ENCODE measurements at places on chromosomes 5 and 9.
A peak's percentile ranks its signal among the peaks of the same experiment; 100 is the strongest.

- no peak for DNase-seq
These were observed 152.9 kb downstream of the FRMD3 start for GRCh38 chr9:83385317-83385716.

GRCh38 chr9:31168161-31168560, 1216.3 kb upstream of the ACO1 start:
- DNase-seq: no peak

DNA sequence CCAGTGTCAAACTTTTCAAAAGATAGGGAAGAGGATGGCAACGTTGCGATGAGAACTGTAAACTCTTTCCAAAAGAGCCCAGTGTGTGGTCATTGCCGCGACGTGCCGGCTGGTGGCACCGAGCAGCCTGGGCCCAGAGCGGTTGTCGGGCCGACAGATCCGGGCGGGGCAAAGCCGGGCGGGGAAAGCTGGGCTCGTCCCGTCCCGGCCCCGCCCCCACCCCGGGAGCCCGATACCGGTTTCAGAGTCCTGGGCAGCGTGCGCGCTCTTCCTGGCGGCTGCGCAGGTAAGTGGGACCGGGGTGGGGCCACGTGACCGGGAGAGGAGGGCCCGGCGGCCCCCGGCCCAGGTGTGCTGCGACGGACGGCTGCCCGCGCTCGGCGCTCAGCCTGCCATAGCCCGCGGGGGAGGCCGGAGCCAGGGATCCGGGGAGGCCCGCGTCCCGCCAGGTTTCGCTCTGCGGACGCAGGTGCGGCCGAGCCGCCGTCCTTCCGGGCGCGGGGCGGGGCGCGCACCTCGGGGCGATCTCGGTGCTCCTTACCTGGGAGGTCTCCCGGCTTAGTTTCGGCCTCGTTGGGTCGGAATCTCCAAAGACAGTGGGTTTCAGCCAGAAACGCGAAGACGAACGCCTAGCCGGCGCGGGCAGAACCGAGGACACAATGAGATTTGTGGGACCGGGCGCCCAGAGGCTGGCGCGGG, at the start of gene MARVELD2:
Gene MARVELD2 (plus strand): TSS at position 232 of the 699 bp plus-strand sequence. CDS start 4,270 bp downstream, outside the sequence.
- DNase-seq: peak; percentile 63

DNA sequence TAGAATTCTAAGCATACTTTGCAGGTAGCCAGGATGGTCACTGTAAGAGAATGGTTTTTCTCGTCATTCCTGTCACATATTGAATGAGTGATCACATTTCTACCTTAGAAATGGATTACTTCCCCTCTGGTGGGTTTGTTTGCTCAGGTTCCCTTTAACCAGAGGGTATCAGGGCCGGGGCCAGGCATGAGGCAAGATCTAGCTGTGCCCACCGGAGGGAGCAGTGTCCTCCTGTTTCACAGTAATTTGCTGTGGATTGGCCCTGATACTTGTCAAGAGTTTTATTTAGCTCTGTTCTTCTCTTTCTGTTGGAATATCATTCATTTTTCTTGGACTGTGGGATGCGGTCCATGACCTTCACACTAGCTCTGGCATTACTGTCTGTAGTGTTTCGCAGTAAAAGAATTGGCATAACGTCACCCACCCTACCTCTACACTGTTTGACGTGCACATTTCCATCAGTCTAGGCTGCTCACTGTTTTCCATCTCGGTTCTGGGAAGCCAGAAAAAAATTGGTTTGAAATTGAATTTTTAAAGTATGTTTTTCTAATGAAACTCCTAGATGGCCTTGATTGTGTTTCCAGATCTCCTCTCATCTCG, 42.4 kb upstream of the ZBED3 start:
- DNase-seq: peak; percentile 51

DNA sequence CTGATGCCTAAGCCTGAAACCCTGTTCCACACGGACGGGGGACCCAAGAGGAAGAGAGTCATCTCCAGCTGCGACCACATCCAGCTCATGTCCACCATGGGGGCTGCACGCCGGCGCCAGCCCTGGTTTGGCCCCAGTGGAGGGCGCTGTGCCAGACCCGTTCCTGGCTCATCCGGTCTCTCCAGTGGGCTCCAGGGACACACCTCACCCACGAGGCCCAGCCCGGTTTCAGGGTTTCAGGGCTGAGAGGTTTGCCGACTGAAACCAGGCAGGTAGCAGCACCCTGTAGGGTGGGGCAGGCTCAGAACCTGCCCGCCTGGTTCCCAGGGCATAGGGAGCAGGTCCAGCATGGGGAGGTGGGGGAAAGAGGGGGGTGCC, 71.4 kb upstream of the STXBP1 start:
- no peak for DNase-seq

DNA sequence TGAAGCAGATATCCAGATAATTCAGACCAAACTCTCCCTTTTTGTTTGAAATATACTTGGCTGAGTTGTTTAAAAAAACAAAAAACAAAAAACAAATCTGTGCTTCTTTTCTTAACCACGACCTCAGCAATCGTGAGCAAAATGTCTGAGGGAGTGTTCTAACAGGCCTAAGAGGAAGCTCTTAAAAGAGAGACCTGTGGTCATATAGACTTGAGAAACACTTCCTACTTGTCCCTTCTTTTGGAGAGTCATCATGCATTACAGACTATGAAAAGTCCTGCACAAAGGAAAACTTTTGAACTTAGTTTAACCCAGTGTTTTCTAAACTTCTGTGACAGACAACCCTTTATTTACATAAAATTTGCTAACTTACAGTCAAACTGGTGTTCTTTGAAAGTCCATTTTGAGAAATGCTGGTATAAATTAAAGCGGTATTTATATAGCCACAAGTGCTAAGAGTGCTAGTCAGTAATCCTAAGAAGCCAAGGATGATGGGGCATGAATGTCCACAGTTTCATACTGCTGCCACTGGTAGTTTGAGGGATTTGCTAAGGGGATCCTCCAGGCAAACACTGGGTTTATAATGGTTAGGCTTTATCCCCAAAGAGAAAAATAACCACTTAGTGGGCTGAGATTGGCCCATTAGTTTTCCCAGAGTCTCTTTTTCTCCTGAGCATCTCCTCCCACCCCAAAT, 199.8 kb downstream of the LRRC70 start:
- no peak for DNase-seq

GRCh38 chr9:27165670-27166069, 56.6 kb downstream of the TEK start:
- DNase-seq: no peak

- peak; percentile 69 for DNase-seq
These were observed 19.8 kb upstream of the NSD1 start for GRCh38 chr5:177113566-177114424.

- DNase-seq: no peak
These were observed 1.4 kb downstream of the SRA1 start for GRCh38 chr5:140555747-140556312.

DNA sequence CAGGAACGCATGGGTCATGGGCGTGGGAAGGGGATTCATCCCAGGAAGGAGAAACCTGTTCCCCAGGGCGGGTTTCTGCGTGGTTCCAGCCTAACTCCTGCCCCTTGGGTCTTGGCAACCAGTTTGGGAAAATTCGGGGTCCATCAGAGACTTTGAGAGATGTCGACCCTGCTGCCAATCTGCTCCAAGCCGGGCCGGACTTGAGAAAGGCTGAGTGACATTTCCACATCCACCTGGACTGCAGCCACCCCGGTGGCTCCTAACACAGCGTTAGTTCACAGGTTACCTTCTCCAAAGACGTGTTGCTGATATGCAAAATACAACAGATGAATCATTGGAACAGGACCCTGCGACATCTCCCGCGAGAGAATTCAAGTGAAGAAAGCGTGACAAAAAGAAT, 627.2 kb downstream of the IRX1 start:
- no peak for DNase-seq

DNA sequence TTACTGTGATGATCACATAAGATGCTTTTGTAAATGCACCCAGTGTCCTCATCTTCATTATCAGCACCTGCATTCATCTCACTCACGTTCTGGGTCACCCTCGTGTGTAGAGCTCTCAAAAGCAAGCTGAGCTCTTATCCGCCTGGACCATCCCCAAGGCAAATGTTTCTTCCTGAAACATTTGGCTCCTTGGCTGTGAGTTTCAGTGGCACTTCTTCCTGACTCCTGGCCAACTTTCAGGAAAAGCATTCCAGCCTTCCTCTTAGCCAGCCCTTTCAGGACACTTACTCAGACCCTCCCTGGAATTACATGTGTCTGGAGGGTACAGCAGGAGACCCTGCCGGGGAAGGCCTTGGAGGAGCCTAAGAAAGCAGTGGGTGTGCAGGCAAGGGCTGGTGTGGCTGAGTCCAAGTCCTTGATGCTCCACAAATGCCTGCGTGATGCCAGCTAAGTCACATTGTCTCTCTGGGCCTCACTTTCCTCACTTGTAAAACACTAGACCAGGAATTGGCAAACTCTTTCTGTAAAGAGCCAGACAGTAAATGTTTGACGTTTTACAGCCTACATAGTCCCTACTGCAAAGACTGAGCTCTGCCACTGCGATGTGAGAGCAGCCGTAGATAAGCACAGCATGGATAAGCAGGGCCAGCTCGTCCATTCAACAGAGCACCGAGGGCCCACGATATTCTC, 72.1 kb downstream of the PDE6A start:
- DNase-seq: peak; percentile 24

DNA sequence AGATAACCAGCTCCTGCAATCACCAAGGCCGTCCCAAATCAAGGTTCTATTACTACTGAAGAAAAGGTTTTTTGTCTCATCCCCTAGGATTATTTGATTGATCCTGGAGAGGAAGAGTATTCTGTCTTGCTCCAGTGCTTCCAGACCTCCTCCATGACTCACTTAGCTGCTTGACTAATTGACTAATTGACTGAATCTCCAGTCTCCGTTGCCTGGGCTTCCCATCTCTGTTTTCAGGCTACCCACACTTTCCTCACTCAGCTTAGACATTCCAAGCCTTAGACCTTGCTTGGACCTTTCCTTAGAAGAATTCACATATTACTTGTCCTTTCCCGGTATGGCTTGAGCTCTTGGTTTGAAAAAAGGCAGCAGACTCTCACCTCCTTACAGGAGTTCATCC, 60.6 kb downstream of the FRMD3 start:
- no peak for DNase-seq

GRCh38 chr5:71569748-71570509, 17.2 kb upstream of the MCCC2 start:
- DNase-seq: no peak

Measured in cardiac muscle cell (in vitro differentiated cells and primary cell).